T-cell (primary cell): ENCODE measurements at places on chromosomes 3 and 15. TPM values are rescaled to one million over a fixed set of nuclear protein-coding genes. Genes with fewer than 3 reads are reported as not detected.
A peak's percentile ranks its signal among the peaks of the same experiment; 100 is the strongest.

Gene SAXO2
- 19.6 TPM for total RNA-seq

GRCh38 chr15:93348711-93349545, 259.9 kb upstream of the RGMA start:
- no peak overlapping the region for H3K27ac ChIP-seq
- no peaks in the 10 kb centered on the region for H3K4me1 ChIP-seq
- DNase-seq = no peak
- H3K36me3 ChIP-seq = no peaks in the 10 kb centered on the region

GRCh38 chr3:111712294-111713167, 117.4 kb upstream of the ZBED2 start:
- H3K27ac ChIP-seq = peak overlapping the region; percentile 20
- H3K27me3 ChIP-seq = no peaks in the 10 kb centered on the region

GRCh38 chr15:91099995-91100813, at the start of gene SV2B:
SV2B (plus strand) TSS chr15:91100257; CDS start chr15:91226264, 126,007 bp downstream.
- no peaks in the 10 kb centered on the region for H3K4me1 ChIP-seq
- DNase-seq = peak; percentile 18
- H3K36me3 ChIP-seq = no peaks in the 10 kb centered on the region
- H3K4me3 ChIP-seq = peak within 1 kb of the TSS; percentile 71

DNA sequence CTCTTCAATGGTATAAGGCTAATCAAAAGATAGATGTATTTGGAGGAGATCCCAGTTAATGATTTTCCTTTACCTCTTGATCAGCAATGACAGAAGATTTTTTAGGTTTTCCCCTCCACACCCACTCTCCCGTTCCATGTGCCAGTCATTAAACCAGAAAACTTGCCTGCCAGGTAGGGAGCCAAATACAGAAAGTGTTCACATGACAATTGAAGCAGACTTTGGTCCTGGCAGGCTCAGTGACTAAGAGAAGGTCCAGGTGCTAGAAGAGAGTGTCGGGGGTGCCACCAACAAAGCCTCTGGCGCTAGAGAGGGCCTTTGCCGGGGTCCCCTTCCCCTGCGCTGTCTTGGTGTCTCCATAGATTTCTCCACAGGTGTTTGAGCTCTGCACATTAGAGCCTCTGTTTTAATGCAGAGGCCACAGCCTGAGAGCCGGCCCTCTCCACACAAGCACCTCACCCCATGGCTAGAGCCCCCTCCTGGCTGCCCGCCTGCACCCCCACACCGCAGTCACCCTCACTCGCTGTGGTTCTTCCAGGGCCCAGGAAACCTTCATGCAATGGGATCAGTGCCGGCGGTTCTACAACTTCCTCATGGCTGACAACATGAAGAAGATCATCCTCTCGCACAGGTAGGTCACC, 36.4 kb downstream of the RLBP1 start:
- no peaks in the 10 kb centered on the region for H3K27me3 ChIP-seq
- no peak overlapping the region for H3K4me3 ChIP-seq
- no peak for DNase-seq
- H3K4me1 ChIP-seq = no peaks in the 10 kb centered on the region
- no peak overlapping the region for H3K27ac ChIP-seq
